NCI-H1092 treated with DMSO at 0.1 percent for 48 hours (cell line): ENCODE measurements at places on chromosomes 2 and 18.

GRCh38 chr18:34821669-34822210 lies 111.6 kb downstream of the DTNA start:
- DNase-seq: no peak

GRCh38 chr2:239780236-239780994 lies 244.7 kb downstream of the NDUFA10 start:
- no peak for DNase-seq

DNA sequence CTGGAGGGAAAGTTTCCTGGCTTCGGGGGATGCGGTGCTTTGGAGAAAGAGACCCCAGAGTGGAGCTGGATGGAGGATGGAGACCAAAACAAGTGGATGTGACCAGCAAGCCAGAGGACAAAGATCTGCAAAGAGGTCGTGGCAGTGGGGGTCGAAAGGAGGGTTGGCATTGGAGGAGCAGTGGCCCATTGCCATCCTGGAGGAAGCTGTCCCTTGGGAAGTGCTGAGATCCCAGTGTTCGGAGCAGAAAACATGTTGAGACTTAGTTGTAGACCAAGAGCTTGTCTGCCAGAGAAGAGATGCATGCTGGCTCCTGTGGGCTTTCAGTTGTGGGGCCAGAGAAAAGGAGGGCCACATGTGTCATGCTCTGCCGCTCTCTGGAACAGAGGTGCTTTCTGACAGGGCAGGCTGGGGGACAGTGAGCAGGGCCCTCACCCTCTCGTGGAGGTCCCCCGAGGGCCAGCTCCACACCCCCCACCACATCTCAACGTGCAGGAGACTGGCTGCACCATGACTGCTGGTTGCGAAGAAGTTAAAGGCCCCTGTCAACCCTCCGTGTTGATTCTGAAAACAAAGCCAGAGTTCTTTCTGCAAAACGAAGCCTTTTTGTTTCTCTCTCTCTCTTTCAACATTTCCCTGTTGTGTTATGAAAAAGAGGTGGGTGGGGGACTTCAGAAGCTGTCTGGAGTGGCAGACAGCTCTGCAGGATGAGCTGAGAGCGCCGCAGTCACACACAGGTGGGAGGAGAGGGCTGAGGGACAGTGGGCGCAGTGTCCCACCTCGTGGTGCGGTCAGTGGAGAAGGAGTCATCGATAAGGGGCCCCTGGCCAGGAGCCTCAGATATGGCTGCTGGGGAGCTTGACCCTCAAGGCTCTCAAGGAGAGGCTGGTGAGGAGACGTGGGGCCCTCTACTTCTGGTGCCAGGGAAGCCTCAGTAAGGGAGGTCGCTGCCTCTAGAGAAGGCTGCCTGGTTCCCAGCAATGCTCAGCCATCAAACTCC lies 77.6 kb upstream of the BCL2L11 start:
- DNase-seq: no peak

GRCh38 chr2:152584301-152584700 lies 133.0 kb downstream of the PRPF40A start:
- DNase-seq: no peak

DNA sequence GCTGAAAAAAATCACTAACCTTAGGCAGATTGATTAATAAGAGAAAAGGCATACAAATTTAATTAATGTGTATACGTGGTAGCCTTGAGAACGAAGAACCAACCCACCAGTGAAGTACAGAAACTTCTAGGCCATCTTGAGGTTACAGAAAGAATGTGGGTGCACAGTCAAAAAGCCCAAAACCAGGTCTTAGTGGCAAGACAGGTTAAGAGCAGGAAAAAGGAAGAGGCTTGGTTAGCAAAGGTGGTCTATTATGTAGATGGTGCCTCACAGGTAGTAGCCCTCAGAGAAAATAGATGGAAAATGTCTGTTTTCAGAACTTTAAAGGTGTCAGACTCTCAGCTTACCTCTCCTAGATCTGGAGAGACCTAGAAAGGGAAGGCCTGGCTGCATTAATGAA lies 22.0 kb upstream of the SLC35G4 start:
- no peak for DNase-seq

- DNase-seq: no peak
These were observed 52.9 kb downstream of the CRACDL start for GRCh38 chr2:98882971-98883779.

DNA sequence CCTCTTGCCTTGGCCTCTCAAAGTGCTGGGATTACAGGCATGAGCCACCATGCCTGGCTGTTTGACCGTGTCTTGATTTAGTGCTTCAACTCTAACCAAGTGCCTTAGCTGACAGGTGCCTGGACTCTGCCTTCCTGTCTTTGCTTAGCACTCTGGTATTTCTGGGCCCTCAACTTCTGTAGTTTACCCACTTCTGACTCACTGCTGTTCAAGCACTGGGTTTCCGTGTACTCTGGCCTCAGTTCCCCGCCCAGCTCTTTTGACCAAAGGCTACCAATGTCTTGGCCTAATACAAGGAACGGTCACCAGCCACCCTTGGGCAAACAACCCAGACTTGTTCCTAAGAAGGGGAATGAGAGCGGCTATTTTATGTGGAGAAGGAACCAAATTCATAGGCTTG lies 35.7 kb upstream of the CABLES1 start:
- DNase-seq: no peak

DNA sequence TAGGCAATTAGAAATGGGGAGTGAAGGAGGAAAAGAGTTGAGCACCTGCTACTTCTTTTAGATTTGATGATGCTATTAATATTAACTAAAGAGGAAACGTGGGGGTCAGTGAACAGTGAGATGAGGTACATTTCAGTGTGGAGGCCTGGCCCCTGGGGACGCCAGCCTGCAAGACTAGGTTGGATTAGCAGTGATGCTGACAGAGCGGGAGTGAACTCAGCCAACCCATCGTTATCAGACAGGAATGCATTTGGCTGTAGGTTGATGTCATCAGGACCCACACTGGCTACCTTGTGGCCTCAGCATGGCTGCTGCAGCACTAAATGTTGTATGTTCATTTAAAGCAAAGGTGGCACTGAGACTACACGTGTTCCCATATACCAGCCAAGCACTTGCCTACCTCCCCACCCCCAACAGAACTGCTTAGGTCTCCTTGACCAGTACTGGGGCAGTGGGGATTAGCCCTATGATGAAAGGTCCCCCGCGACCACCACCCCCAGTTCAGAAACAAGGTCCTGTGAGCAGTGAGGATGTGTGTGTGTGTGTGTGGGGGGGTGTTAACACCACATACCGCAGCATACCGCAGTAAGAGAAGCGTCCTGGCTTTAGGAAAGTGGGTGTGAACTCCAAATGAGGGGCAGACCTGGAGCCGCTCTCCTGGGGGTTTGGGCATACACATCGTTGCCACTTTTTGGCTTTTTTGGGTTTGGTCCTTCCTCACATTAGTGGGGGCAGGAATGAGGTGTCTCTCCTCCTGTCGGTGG lies 26.0 kb downstream of the DGKD start:
- no peak for DNase-seq

DNA sequence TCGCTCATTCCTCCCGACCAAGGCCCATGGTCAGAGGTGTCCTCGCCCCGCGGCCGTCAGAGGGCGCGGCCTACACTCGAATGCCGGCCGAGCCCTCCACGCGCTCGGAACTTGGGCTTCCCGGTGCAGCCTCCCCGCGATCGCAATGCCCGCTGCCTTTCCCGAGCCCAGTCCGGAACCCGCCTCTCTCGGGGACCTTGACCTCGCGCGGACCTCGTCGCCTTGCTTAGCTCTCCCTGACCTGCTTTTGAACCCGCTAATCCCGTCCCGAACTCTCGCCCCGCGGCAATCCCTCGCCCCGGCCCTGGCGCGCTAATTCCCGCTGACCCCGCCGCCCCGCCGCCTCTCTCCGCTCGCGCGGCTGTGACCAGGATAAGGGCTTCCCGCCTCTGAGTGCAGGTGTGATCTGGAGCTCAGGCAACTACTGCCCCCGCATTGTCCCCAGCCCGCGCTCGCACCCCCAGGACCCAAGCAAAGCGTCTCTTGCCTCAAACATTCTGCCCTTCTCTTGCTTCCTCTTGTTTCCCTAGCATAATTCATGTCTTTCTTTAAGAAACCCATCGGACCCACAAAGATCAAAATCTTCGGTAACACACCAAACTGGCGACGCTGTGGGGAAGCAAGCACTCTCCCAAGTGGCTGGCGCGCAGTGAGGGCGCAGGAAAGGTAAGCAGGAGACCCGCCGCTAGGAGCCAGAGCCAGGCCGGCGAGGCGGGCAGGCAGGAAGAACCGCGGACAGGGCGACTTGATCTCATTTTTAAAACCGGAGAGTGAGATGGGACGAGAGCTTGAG lies 46.6 kb upstream of the ATP6V1B1 start:
- no peak for DNase-seq

DNA sequence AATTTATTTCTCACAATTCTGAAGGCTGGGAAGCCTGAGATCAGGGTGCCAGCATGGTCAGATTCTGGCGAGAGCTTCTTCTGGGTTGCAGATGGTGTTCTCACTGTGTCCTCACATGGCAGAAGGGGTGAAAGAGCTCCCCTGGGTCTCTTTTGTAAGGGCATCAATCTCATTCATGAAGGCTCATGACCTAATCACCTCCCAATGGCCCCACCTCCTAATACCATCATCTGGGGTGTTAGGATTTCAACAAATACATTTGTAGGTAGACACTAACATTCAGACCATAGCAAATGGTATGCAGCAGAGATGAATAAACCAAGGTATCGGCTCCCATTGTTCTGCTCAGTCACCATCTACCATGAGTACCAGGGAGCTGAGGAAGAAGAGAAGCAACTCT lies 32.7 kb downstream of the YPEL5 start:
- no peak for DNase-seq

DNA sequence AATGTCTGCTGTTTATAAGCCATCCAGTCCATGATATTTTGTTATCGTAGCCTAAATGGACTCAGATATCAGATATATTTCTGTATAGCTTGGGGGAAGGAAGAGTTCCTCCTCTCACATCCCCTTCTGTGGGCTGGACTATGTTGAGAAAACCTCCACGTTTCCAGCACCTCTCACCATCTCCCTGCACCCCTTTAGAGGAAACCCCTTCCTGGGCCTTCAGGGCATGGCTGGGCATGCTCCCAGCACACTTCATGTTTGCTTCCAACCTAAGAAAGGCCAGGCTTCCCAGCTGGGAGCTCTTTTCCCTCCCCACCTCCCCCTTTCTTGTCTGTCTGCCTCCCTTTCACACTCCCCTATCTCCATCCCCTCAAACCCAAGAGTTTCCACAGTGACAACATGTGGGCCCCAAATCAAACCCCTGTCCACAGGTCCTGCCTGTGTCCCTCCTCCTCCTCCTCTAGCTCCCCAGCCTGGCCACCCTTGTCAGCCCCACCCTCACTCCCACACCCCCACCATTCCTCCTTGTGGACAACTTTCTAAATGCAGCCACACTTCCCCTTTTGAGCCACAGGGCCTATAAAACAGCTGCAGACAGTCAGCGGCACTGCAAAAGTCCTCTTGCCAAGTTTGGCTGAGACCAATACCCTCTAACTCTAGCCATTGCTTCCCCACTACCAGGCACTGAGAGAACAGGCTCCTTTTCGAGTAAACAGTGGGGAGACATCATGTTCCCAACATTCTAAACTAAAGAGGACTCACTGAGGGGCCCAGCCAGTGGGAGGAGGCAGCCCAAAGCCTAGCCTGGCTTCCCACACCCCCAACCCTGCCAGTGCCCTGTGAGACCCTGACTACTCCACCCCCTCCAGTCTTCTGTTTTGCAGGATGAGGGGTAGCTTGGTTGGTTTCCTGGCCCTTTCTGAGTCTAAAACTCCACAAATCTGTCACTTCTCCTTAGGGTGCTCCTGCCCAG lies 120.5 kb downstream of the ZFP36L2 start:
- DNase-seq: no peak

DNA sequence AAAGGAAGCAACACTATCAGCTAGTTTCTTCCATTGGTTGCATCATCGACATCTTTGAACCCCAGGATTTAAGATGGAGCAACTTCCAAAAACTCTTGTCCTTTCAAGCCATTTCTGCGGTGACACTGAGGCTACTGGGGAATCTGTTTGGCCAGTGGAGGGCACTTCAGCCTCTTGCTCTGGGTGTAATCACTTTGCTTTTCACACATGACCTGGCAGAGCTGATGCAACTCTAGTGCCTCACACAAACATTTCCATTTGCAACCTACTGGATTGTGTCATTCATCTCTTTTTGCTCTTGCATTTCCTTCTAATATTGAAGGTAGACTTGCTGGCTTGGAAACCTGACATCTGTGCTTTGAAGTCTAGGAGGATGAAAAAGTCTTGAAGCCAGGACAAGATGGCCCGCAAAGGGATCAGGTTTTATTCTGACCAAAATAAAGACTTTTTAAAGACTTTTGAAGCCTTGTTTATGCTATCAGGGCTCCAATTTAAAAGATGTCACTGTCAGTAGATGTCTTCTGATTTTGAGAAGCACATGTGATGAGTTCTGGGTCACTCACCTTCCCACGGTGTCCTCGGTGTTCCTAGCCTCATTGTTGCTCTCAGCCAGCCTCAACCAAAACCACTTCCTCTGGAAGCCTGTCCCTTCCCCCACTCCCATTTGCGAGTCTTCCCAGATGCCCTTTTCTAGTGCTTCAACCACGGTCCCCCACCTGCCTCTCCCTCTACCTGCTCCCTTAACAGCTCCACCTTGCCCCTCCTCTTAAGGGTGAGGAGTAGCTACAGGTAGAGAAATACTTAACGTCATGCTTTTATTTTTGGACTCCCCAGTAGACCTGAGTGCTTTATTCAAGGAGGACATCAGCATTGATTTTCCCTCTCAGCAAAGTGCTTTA lies 69.7 kb upstream of the KCNE4 start:
- DNase-seq: peak; percentile 65

GRCh38 chr2:166230724-166231070 lies 102.9 kb upstream of the SCN1A start:
- no peak for DNase-seq

- DNase-seq: no peak
These were observed 51.5 kb downstream of the FHOD3 start for GRCh38 chr18:36348971-36349417.

GRCh38 chr2:20093263-20094141 lies 42.1 kb upstream of the LAPTM4A start:
- peak; percentile 56 for DNase-seq

- no peak for DNase-seq
These were observed 191.7 kb downstream of the NDUFA10 start for GRCh38 chr2:239833269-239834109.

DNA sequence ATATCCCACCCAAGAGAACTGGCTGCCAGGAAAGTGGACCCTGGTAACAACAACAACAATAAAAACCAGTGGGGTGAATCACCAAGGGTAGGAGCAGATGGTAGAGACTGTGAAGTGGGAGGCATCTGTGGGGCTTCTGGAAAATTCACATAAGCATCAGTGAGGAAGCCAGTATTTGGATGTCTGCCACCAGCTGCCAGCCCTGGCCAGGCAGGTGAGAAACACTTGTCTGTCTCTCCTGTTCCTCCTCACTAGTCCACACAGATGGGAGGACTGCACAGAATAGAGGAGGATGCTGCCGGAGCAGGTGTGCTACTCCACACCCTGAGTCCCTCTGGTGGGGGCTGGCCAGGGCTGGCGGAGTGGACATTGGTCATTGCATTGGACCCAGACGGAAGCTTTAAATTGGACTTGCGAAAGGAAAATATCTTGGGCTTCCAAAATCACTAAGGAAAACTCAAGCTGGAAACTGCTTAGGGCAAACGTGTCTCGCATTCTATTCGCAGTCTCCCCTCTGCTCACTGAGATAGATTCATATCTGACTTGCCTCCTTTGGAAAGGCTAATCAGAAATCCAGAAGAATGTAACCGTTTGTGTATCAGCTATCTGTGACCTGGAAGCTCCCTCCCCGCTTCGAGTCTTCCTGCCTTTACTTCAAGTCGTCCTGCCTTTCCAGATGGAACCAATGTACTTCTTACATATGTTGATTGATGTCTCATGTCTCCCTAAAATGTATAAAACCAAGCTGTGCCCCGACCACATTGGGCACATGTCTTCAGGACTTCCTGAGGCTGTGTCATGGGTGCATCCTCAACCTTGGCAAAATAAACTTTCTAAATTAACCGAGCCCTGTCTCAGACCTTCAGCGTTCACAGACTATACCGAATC lies 69.1 kb downstream of the NAB1 start:
- peak; percentile 71 for DNase-seq
